ENCODE measurements at places on chromosomes 12 and 14.
A peak's percentile ranks its signal among the peaks of the same experiment; 100 is the strongest.

DNA sequence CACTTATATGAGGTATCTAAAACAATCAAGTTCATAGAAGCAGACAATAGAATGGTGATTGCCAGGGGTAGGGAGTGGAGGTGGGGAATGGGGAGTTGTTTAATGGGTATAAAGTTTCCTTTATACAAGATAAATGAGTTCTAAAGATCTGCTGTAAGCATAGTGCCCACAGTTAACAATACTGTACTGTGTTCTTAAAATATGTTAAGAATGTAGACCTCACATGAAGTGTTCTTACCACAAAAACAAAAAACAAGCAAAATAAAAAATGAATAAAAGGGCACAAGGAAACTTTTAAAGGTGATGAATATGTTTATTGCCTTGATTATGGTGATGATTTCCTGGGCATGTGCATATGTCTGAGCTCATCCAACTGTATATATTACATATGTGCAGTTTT, 211.8 kb downstream of the MSRB3 start:
- peak; percentile 44 for DNase-seq

DNA sequence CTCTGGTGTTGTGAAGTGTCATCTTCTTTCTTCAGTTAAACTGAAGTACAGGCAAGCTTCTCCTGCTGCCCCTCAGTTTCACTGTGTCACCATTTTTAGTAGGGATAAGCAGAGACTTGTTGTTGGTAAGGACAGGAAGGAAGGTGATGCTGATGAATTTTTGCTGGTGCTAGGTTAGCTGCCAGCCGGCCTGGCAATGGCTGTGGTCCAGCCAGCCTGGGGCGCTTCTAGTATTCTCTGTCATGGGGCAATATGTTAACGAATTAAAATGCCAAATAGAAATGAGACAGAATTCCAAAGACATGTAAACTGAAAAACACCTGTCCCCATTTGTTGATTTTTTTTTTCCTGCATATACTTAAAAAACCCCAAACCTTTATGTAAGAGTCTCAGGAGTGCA, 602.9 kb downstream of the DIO2 start:
- no peak for DNase-seq

GRCh38 chr12:50753232-50753769, 10.6 kb upstream of the ATF1 start:
- no peak for DNase-seq

- DNase-seq, result no peak
Observed at GRCh38 chr14:83356080-83356479, 1822.4 kb upstream of the SEL1L start.

- DNase-seq, result peak; percentile 80
Observed at GRCh38 chr12:67068761-67069450, 200.3 kb upstream of the CAND1 start.

GRCh38 chr12:55172686-55173085, 46.5 kb downstream of the OR9K2 start:
- DNase-seq, result no peak

DNA sequence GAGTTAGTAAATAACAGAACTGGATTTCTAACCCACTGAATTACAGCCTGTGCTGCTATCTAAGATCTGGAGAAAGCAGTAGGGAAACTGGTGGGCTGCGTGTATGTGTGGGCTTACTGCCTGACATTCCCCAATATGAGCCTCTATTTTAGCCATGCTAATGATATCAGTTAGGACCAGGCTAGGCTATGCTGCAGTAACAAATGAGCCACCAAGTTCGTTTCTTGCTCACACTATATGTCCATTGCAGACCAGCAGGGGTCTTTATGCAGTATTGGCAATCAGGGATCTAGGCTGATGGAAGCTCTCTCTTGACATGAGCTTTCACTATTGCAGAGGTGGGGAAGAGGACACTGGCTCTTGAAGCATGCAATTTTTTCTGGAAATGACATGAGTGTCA, 40.4 kb downstream of the FOS start:
- no peak for DNase-seq

- no peak for DNase-seq
Observed at GRCh38 chr14:102935756-102936155, 13.3 kb downstream of the AMN start.

- no peak for DNase-seq
Observed at GRCh38 chr12:107126796-107127481, 33.6 kb upstream of the CRY1 start.

GRCh38 chr12:118850244-118850825, 131.0 kb upstream of the SRRM4 start:
- DNase-seq, result peak; percentile 18

- DNase-seq, result peak; percentile 46
Observed at GRCh38 chr12:46494424-46494823, 121.9 kb upstream of the SLC38A2 start.

GRCh38 chr12:53006810-53007309, 604 bp downstream of the EIF4B start:
- peak; percentile 80 for DNase-seq

GRCh38 chr14:77638771-77639171, 22.3 kb upstream of the SPTLC2 start:
- DNase-seq, result peak; percentile 31

DNA sequence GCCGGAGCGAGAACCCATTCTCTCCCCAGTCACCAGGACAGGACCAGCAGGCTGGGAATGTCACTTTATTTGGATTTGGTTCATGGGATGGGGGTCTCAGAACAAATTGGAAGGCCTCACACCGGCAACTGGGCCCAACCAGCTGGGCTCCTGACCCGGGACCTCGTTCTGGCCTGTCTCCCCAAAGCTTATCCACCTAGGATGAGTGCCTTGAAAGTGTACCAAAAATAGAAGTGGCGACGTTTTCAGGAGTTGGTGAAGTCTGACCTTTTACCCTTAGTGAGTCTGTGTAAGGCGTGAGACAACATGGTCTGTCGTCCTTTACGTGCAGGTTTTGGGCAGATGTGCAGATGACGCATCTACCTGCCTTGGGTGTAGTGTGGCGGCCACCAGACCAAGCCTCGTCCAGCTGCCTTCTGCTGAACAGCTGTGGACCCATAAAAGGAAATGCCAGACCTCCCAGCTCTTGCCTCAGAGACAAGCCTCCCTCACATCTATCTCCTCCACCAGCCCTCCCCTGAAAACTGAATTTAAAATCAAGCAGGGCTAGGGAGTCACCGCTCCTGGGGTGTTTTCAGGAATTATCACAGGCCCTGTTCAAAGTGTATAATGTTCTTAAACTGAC, 36.6 kb upstream of the CLMN start:
- no peak for DNase-seq

GRCh38 chr14:102019006-102019540, 54.7 kb downstream of the DYNC1H1 start:
- DNase-seq, result no peak

GRCh38 chr12:122190842-122191668, 8.1 kb downstream of the LRRC43 start:
- peak; percentile 72 for DNase-seq

DNA sequence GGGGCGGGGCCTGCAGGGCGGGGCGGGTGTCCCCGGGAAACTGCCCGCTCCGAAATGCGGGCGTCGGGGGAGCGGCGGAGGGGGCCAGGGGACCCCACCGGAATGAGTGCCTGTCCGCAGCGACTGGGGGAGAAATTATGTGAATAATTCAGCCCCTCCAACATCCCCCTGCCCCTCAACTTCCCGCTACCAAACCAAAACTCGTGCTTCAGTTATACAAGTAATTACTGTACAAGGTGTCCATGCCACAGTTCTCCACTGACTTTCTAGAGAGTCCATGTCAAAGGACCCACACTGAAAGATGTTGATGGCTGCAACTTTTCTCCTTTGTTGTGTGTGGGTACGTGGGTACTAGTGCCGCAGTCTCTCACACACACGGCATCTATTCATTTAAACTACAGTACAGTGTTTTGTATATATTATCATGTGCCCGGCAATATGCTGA, 414 bp upstream of the CDK17 start:
- no peak for DNase-seq

DNA sequence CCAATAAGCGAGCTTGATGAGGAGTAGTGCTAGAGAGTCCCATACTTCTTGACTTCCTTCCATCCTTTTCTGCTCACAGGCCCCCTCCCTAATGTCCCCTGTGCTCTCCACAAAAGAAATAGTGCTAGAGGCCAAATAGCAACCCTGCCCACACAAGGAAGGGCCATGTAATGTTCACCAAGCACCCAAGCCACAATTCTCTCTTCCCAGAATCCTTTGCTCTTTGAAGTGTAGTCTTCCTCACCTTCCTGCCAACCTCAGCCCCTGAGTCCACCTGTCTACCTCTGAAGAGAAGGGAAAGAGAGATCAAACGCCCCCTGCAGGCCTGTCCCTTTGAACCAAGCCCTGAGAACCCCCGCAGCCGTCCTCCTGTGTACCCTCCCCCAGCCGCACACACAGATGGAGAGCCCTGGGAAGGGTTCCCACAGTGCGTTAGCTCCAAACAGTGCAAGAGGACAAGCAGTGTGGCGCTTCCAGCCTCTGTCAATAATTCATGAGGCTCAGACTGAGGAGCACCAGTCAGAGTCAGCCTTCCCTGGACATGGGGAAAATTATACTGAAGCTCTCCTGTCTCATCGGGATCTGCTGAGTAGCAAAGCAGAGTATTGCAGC, 1.9 kb upstream of the DHRS4 start:
- no peak for DNase-seq

DNA sequence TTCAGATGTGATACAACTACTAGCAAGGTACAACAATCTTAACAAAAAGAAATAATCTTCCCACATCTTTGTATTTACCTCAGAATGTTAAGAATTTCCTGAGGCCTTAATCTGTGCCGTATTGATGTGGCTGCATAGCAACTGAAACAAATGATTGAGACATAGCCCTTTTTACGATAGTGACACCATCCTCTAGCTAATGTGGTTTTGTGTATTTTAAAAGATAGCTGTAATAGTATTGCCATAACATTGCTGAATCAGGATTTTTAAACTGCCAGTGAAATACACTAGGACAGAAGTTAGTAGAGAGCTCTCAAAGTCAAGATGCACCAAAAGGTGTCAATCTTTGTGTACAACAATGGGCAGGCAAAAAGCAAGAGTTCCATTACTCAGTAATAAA, 11.9 kb downstream of the NPAS3 start:
- no peak for DNase-seq

DNA sequence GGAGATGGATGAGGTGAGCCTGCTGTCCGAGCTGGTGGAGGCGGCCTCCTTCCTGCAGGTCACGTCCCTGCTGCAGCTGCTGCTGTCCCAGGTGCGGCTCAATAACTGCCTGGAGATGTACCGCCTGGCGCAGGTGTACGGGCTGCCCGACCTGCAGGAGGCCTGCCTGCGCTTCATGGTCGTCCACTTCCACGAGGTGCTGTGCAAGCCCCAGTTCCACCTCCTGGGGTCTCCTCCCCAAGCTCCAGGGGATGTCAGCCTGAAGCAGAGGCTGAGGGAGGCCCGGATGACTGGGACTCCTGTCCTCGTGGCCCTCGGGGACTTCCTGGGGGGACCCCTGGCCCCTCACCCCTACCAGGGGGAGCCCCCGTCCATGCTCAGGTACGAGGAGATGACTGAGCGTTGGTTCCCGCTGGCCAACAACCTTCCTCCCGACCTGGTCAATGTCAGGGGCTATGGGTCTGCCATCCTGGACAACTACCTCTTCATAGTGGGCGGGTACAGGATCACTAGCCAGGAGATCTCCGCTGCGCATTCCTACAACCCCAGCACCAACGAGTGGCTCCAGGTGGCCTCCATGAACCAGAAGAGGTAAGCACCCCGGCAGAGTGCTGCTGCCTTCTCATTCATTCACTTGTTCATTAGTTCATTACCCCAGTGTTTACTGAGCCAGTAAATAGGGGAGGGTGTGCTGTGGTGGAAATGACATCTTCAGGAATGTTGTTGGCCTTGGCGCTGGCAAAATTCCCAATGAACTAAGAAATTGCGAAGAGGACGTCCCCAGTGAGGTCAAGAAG, 774 bp upstream of the MANSC4 start:
- DNase-seq, result peak; percentile 38

DNA sequence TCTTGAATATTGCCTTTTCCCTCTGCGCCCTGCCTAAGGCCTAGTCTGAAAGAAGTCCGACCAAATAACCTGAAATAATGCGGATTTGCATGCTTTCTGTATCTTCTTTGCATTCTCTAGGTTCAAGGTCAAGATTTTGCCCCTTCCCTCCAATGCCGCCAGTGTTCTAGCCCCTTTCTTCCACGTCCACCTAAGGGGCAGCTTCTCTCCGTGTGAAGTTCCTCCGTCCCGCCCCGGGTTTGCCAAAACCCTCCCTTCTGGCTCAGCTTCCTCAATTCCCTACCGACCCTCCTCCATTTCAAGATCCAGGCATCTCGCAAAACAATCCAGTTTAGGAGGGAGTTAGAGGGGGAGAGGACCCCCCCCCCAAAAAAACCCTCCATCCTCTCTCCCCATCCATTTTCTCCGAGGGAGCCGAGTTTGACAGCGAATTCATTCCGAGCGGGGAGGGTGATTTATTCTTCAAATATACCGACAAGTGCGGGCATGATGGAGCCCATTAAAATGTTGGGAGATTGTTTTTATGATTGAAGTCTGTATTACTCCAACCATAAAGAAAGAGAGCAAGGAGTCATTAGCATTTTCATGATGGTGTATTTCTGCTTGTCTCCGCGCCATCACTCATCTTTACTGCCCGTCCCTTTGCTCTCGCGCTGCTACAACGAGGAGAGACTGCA, 20.9 kb upstream of the ATP5MC2 start:
- no peak for DNase-seq

DNA sequence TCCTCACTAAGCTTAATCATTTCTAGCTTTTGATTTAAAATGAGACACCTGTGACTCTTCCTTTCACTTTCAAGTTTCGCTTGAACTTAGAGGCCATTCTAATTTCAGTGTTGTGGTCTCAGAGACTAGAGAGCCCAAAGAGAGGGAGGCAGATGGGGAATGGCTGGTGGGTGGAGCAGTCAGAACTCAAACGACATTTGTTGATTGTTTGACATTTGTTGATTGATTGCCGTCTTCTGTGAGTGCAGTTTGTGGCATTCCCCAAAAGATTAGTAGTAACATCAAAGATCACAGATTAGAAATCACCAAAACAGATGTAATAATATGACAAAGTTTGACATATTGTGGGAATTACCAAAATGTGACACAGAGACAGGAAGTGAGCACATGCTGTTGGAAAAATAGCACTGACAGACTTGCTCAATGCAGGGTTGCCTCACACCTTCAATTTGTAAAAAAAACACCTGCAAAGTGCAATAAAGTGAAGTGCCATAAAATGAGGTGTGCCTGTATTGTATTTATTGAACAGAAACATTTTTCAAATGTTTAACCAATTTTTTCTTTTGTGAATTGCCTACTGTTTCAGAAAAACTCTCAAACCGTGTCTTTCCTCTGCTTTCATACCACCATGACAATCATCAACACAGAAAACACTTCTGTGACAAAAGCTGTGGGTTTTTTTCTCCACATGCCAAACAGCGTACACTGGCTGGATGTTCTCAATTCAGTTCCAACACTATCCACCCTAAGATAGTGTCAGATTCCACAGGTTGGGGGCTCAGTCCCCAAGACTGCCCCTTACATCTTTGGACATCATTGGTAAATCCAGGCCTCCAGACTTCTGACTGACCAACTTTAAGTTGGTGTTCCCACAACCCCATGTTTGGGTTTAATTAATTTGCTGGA, 376.3 kb upstream of the RGS6 start:
- no peak for DNase-seq

DNA sequence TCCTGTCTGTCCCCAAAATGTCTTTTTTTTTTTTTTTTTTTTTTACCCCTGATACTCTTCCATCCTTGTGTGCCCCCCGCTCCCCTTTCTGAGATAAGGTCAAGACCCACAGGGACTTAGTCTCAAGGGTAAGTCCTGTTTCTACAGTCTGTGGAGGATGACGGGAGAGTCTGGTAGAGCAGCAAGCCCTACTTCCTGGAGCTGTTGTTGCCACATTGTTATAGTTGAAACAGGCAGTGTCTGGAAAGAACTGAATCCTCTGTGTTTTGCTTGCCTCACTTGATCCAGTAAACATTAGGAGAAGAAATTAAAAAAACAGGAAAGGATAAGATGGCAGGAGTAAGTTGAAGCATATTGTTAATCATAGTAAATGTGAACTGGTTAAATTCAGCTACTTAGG, 45.5 kb downstream of the ZNF664 start:
- no peak for DNase-seq
